ENCODE measurements at places on chromosomes 2 and 18.

- no peak for DNase-seq
Measured at GRCh38 chr2:85174943-85175342, 41.8 kb downstream of the TCF7L1 start.

DNA sequence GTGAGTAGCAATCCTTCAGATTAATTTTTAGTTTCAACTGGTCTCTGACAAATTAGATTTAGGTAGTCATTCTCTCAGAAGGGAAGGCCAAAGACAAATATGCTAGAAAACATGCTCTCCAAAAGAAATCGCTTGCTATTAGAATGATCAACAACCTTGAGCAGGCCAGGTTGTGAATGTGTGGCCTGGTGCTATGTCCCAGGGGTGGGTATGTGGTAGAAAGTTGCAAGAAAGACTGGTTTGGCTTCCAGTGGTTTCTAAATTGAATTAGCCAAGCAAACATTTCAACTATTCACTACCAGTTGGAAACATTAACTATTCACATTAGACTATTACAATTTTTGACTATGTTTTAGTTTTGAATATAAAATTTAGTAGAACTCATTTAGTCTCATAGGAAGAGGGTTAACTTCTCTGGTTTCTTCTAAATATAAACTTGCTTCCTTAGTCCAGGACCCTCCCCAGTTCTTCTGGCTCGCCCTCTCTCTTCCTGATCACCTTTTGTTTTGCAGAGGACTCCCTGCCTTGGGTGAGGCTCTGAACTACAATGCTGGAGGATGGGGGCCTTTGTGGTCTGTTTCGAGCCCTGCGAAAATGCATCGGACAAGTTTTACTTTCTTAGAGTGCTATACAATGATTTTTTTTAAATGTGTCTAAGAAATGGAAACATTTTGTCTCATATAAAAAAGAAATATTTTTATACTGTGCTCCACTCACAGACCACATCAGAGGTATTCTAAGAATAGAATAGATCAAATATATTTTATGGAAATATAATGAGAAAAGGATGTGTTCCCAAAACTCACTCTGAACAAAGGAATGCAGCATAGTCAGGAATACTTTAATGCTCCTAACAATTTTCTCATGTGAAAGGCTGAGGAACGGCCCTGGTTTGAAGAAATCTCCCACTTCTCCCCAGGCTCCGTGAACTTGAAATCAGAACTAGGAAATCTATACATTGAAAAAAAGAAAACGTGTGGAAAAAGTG, 375.0 kb upstream of the ZEB2 start:
- DNase-seq, result peak; percentile 15

DNA sequence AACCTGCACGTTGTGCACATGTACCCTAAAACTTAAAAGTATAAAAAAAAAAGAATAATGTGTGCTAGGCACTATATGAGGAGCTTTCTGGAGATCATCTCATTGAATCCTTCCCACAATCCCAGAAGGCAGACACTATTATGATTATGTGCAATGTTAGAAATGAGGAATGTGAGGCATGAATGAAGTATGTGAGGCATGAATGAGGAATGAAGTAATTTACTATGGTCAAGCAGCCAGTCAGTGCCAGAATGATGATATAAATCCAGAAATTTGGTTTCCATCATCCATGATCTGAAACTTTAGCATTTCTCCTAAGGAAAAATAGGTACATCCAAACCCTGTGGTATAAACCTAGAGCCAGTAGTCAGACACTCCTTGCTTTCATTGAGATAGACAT, 42.0 kb downstream of the CCDC148 start:
- peak; percentile 63 for DNase-seq

- DNase-seq, result no peak
Measured at GRCh38 chr2:70368545-70368944, 66.7 kb upstream of the FAM136A start.

- DNase-seq, result no peak
Measured at GRCh38 chr2:231429152-231429551, 33.6 kb downstream of the B3GNT7 start.

- no peak for DNase-seq
Measured at GRCh38 chr2:11813951-11814350, 67.5 kb downstream of the LPIN1 start.

- DNase-seq, result no peak
Measured at GRCh38 chr18:44914028-44914427, 233.3 kb downstream of the SETBP1 start.

DNA sequence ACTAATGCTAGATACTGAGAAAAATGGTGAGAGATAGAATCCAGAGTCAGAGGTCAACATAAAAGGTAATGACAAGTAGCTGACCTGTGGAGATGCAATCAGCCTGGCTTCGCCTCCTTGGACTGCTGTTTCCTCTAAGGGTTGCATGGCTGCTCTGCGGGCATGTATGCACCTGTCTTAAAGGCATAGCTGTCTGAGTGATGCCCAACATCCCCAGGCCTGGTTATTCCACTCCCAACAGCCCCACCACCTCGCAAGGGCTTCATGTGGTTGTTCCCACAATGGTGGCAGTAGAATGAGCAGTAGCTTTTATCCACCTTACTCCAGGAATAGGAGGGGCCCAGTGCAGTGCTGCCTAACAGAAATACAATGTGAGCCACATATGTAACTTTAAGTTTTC, 69.7 kb upstream of the ALK start:
- DNase-seq, result no peak

- DNase-seq, result no peak
Measured at GRCh38 chr2:198376677-198377076, 572.3 kb downstream of the PLCL1 start.
